ENCODE measurements at places on chromosomes 12 and 14.
A peak's percentile ranks its signal among the peaks of the same experiment; 100 is the strongest.

DNA sequence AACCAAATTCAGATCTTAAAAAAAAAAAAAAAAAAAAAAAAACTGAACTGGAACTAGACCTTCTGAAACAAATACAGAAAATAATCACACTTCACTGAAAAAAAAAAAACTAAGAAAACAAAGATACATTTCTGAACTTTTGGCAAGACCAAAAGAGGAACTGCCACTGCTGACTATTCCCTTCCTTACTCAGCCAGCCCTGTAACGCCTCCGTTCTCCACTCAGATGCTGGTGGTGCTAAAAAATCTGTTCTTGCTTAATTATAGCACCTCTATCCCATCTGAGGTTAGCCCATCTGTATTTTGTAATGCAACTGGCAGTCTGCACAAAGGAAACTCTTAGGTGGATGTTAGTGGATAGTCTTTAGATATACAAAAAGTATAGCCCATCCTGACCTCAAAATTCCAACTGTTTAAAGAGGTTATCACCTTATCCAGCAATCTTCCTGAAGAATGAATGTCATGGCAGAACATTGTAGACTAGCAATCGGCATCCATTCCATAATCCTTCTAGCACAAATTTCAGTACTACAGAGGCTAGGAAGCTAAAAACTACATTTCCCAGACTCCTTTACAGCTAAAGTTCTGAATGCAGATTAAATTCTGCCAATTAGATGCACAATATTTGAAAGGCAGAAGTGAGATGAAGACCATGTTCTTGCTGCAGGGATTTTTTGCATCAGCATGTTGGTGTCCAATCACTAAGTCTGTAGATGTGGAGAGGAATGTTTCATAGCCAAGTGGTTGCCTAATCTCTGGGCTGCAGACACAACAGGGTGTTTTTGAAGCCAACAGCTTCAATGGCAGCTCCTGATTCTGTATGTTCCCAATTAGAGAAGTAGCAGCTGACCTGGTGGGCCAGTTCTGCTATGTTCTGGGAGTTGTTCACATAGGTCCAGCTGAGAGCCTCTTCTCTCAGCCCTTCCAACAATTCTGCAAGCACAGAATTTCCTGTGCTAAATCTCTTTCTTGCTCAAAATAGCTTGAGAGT, 5.7 kb downstream of the MAP3K9 start:
- no peak for DNase-seq

DNA sequence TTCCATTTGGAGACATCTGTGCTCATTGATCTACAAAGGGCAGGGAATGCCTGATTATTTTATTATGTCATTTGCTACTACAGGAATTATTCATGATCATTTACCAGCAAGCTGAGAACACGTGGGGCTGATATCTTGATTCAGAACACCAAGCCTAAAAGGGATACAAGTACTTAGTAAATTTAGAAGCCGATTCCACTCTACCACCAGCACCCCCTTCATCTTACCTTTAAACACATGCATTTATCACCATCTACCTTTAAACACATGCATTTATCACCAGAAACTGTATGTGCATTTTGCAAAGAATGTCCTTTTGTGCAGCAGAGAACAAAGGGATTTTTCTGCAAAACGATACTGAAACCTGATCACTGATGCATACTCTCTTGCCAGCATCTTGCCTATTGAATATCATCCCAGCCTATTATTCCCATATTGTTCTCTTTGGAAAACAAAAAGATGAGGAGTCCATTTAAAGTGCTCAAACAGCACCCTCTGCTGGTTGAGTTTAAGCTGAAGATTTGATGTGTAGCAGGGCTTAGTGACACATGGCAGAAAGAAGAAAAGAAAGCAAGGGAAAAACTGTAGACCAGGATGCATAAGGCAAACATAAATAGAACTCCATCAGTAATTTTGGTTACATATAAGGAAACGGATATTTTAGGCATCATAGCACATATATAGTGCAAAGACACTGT, 132.6 kb upstream of the PLEKHG7 start:
- DNase-seq: peak; percentile 39

DNA sequence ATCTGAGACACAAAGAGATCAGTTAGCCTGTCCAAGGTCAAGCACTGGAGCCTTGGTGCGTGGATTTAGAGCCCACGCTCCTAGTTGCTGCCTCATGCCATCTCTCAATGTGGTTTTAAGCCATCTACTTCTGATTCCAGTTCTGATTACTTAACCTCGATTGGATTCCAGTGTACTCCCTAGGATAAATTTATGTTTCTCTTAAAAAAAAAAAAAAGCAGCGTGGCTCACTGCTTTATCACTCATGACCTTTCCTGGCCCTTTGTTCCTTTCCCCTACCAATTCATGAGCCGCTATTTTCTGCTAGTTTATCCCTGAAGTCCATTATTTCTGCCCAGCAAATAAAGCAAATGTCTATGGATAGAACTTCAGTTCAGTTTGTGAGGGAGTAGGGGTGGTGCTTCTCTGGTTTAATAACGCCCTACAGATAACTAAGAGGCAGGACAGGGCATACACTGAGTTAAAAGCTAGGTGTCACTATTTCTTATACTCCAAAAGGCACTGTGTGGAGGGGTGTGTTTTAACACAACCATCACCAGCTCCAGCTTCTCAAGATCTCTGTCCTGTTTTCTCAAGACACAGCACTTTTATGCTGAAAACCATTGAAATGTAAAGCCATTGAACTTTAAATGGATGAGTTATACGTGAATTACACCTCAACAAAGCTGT, 9.8 kb upstream of the PARP11 start:
- DNase-seq: no peak

GRCh38 chr12:99383258-99383657, 264.3 kb upstream of the GARIN6 start:
- DNase-seq: no peak
